ENCODE measurements at places on chromosomes 2 and 18. TPM values are rescaled to one million over a fixed set of nuclear protein-coding genes. Genes with fewer than 3 reads are reported as not detected.

Gene HRH4
- not detected for total RNA-seq

Gene WIPF1
- total RNA-seq, result 61.8 TPM

Gene ERBB4
- total RNA-seq, result 1.3 TPM

Gene SCN9A
- 30.1 TPM for total RNA-seq

- H3K4me3 ChIP-seq, result no peak overlapping the region
- no peaks in the 10 kb centered on the region for H3K36me3 ChIP-seq
- DNase-seq, result no peak
- no peaks in the 10 kb centered on the region for H3K27me3 ChIP-seq
- no peaks in the 10 kb centered on the region for H3K4me1 ChIP-seq
- no peak overlapping the region for H3K27ac ChIP-seq
Observed at GRCh38 chr2:17960925-17961324, 82.5 kb downstream of the KCNS3 start.

- H3K4me3 ChIP-seq, result no peak overlapping the region
- H3K27ac ChIP-seq, result no peak overlapping the region
- DNase-seq, result no peak
Observed at GRCh38 chr2:28710545-28710944, 41.1 kb upstream of the PPP1CB start.

GRCh38 chr18:56563568-56563967 lies 74.8 kb downstream of the TXNL1 start:
- no peaks in the 10 kb centered on the region for H3K27me3 ChIP-seq
- H3K36me3 ChIP-seq, result peaks cover 3% of the 10 kb centered on the region
- no peak overlapping the region for H3K27ac ChIP-seq
- DNase-seq, result no peak

DNA sequence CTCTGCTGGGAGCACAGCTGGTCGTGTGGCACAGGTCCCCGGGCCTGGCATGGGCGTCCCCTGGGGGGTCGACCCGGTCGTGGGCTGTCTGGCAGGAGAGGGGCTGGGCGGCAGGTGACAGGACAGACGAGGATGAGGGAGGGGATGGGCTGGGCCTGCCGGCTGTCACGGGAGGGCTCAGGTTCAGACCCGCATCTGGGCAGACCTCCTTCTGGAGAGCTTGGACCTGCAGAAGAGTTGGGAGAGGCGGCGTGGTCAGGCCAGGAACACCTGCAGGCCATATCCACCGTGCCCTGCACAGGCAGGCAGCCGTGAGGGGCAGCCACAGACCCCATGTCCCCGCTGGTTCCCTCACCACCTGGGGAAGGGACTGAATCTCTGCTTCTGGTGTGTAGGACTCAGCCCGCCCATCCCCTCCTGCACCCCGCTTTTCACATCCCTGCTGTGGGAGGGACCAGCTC lies 25.5 kb downstream of the AQP12A start:
- no peak overlapping the region for H3K4me3 ChIP-seq
- no peaks in the 10 kb centered on the region for H3K4me1 ChIP-seq
- peaks cover 4% of the 10 kb centered on the region for H3K36me3 ChIP-seq
- DNase-seq, result no peak
- H3K27ac ChIP-seq, result no peak overlapping the region
- H3K27me3 ChIP-seq, result peaks cover 1% of the 10 kb centered on the region

GRCh38 chr2:188610827-188611226 lies 319.2 kb downstream of the GULP1 start:
- H3K4me1 ChIP-seq, result peaks cover 23% of the 10 kb centered on the region
- H3K36me3 ChIP-seq, result no peaks in the 10 kb centered on the region
- no peaks in the 10 kb centered on the region for H3K27me3 ChIP-seq
- no peak for DNase-seq
